ENCODE measurements at places on chromosomes 11 and 22. TPM values are rescaled to one million over a fixed set of nuclear protein-coding genes. Genes with fewer than 3 reads are reported as not detected.

Gene APOL5
- total RNA-seq = not detected

Gene GRAP2
- total RNA-seq = 71.4 TPM

Gene CYP2D6
- 0.18 TPM for total RNA-seq

Gene PRG2
- 16.4 TPM for total RNA-seq

Gene OR6T1
- not detected for total RNA-seq

Gene ZC3H12C
- total RNA-seq = 4.7 TPM

Gene UCP3
- 0.53 TPM for total RNA-seq

Gene C11orf65
- 1.1 TPM for total RNA-seq

Gene TRIM66
- total RNA-seq = 5.9 TPM

Measured in K562 (cell line).